Activated CD8-positive, alpha-beta T cell treated with anti-CD3 and anti-CD28 coated beads for 36 hours (primary cell): ENCODE measurements at places on chromosomes 5 and 9. TPM values are rescaled to one million over a fixed set of nuclear protein-coding genes. Genes with fewer than 3 reads are reported as not detected.

- H3K4me3 ChIP-seq, result no peak overlapping the region
- peak; percentile 52 for DNase-seq
- no peak overlapping the region for H3K27ac ChIP-seq
- peaks cover 3% of the 10 kb centered on the region for H3K36me3 ChIP-seq
These were observed 7.2 kb upstream of the ARRDC3 start for GRCh38 chr5:91390268-91390667.

DNA sequence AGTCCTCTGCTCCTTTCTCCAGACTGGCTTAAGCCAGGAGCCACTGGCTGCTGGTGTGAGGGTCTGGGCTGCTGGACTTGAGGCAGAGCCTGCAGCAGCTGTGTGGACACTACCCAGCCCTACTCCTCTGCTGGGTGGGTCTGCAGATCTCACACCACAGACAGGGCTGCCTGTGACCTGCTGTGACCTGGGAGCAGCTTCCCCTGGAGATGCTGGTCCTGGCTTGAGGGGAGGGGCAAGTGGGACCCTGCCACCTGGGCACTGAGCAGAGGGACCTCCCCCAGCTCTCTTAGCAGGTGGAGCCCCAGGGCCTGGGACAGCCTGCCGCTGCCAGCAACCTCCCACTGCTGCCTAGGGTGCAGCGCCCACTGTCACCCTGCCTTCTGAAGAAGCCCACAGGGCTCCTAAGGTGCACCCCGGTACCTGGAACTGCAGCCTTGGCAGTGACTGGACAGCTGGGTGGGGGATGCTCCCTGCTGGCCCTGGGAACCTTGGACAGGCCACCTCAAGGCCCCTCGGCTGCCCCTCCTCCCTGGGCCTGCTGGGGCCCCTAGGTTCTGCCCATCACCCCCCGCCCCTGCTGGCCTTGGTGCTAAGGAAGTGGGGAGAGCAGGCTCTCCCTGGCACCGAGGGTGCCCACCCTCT is 9.1 kb downstream of the CACFD1 start:
- no peak for DNase-seq
- no peaks in the 10 kb centered on the region for H3K27me3 ChIP-seq
- no peaks in the 10 kb centered on the region for H3K4me1 ChIP-seq
- peaks cover 2% of the 10 kb centered on the region for H3K36me3 ChIP-seq
- no peak overlapping the region for H3K27ac ChIP-seq
- no peak overlapping the region for H3K4me3 ChIP-seq

- no peaks in the 10 kb centered on the region for H3K27me3 ChIP-seq
- no peaks in the 10 kb centered on the region for H3K36me3 ChIP-seq
- no peaks in the 10 kb centered on the region for H3K4me1 ChIP-seq
- no peak for DNase-seq
These were observed 1299.8 kb upstream of the WWC1 start for GRCh38 chr5:166991601-166992000.

GRCh38 chr5:31962871-31963307 is 211.2 kb downstream of the GOLPH3 start:
- no peaks in the 10 kb centered on the region for H3K36me3 ChIP-seq
- no peak overlapping the region for H3K4me3 ChIP-seq
- peaks cover 7% of the 10 kb centered on the region for H3K4me1 ChIP-seq
- peak; percentile 6 for DNase-seq

DNA sequence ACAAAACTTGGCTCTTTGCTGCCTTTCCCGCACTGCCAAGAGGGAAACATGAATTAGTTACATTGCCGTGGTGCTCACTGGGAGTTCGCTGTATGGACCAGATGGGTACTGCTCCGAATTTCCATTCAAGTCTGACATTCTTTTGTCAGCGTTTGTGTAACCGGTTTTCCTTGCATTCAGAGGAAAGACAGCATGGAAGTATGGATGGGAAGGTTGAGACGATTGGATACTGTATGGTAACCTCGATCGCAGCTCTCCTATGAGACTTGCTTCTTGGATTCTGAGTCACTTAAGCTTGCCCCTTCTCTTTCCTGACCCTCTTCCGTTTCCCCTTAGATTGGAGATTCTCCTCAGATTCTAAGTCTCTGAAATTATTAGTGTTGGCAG is 625 bp upstream of the UBLCP1 start:
- H3K27me3 ChIP-seq, result no peaks in the 10 kb centered on the region
- peaks cover 30% of the 10 kb centered on the region for H3K36me3 ChIP-seq
- peaks cover 35% of the 10 kb centered on the region for H3K4me1 ChIP-seq
- no peak for DNase-seq

DNA sequence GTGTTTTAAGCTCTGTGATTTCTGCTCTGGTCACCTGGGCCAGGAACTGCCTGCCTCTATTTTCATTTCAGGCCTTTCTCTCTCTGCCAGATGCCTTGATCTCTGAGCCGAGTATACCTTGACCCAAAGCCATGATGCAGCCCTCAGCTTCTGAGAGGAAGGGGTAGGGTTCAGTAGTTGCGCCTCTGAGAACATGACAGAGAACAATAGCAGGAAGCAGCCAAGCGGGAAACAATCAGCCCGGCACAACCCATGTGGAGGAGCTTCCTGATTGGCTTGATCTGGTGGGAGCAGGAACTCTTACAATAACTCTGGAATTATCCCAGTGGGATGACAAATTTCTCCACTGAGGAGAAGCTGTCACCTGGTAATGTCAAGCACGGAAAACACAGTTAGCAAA is 127.4 kb downstream of the PALM2AKAP2 start:
- no peaks in the 10 kb centered on the region for H3K4me1 ChIP-seq
- no peaks in the 10 kb centered on the region for H3K36me3 ChIP-seq
- no peaks in the 10 kb centered on the region for H3K27me3 ChIP-seq
- H3K4me3 ChIP-seq, result no peak overlapping the region
- H3K27ac ChIP-seq, result no peak overlapping the region

- DNase-seq, result no peak
- H3K4me3 ChIP-seq, result no peak overlapping the region
- H3K27me3 ChIP-seq, result no peaks in the 10 kb centered on the region
- no peaks in the 10 kb centered on the region for H3K36me3 ChIP-seq
These were observed 19.2 kb upstream of the TXNDC8 start for GRCh38 chr9:110356639-110357395.

GRCh38 chr5:50738864-50739263 is 72.4 kb downstream of the PARP8 start:
- H3K27ac ChIP-seq, result no peak overlapping the region
- no peak overlapping the region for H3K4me3 ChIP-seq
- peaks cover 54% of the 10 kb centered on the region for H3K4me1 ChIP-seq
- H3K27me3 ChIP-seq, result no peaks in the 10 kb centered on the region

- H3K4me3 ChIP-seq, result no peak overlapping the region
- DNase-seq, result no peak
- H3K36me3 ChIP-seq, result no peaks in the 10 kb centered on the region
- no peaks in the 10 kb centered on the region for H3K27me3 ChIP-seq
- peaks cover 22% of the 10 kb centered on the region for H3K4me1 ChIP-seq
- no peak overlapping the region for H3K27ac ChIP-seq
These were observed 33.0 kb downstream of the VAV2 start for GRCh38 chr9:133959171-133959570.

- peaks cover 18% of the 10 kb centered on the region for H3K36me3 ChIP-seq
- DNase-seq, result no peak
- no peaks in the 10 kb centered on the region for H3K27me3 ChIP-seq
- H3K4me1 ChIP-seq, result peaks cover 5% of the 10 kb centered on the region
These were observed 53.0 kb downstream of the ERGIC1 start for GRCh38 chr5:172886974-172887501.

DNA sequence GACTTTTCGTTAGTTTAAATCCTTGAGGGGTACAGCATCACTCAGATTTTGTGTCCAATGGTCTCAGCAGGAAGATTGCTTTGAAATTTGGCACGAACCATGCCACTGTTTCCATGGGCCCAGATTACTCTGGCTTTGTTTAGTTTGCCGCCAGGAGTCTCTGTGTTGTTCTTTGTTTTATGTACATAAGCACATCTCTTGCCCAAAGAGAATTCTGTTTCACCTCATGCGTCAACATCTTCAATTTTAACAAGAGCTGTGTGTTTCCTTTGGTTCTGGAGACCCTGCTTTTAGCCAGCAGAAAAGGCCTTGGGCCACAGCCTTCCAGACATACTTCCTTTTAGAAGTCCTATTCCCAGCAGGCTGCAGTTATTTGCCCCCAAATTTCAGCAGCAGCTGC is 62.4 kb downstream of the TNPO1 start:
- no peak overlapping the region for H3K4me3 ChIP-seq
- H3K27me3 ChIP-seq, result no peaks in the 10 kb centered on the region
- peaks cover 9% of the 10 kb centered on the region for H3K4me1 ChIP-seq
- peaks cover 41% of the 10 kb centered on the region for H3K36me3 ChIP-seq
- DNase-seq, result no peak
- no peak overlapping the region for H3K27ac ChIP-seq

DNA sequence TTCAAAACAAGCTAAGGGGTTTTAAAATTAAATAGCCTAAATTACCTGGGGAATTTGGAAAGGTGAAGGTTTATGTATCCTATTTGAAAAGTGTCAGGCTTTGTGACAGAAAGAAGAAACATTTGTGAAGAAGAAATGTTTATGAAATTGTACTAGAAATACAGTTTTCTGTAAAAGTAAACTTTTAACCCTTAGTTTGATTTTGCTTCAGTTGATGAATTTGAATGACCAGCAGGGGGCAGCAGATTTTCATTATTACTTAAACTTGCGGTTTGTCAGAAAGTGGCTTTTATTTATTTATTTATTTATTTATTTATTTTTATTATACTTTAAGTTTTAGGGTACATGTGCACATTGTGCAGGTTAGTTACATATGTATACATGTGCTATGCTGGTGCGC is 58.1 kb downstream of the NNT start:
- peak; percentile 44 for DNase-seq
- no peaks in the 10 kb centered on the region for H3K27me3 ChIP-seq
- no peak overlapping the region for H3K27ac ChIP-seq
- no peaks in the 10 kb centered on the region for H3K4me1 ChIP-seq

DNA sequence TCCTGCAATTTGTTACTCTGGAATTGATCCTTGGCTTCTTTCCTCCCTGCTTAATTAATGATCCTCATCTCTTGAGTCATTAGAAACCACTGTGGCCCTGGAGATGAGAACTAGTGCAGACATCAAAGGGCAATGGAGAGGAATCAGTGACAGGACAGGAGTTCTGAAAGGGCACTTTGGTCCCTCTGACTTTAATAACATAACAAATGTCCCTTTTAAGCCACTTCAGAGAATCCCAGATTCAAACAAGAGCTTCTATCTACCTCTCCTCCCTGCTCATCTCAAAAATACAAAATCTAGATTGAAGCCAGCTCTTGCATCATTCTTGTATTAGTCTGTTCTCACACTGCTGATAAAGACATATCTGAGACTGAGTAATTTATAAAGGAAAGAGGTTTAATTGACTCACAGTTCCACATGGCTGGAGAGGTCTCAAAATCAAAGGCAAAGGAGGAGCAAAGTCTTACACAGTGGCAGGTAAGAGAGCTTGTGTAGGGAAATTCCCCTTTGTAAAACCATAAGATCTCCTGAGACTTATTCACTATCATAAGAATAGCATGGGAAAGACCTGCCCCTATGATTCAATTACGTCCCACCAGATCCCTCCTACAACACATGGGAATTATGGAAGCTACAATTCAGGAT is 139.1 kb downstream of the PLPPR1 start:
- no peak overlapping the region for H3K27ac ChIP-seq
- no peaks in the 10 kb centered on the region for H3K4me1 ChIP-seq
- DNase-seq, result no peak

- peaks cover 4% of the 10 kb centered on the region for H3K4me1 ChIP-seq
- no peaks in the 10 kb centered on the region for H3K27me3 ChIP-seq
- no peak overlapping the region for H3K4me3 ChIP-seq
- no peak overlapping the region for H3K27ac ChIP-seq
These were observed 22.1 kb downstream of the MRRF start for GRCh38 chr9:122286764-122287163.

- no peak overlapping the region for H3K27ac ChIP-seq
- no peak overlapping the region for H3K4me3 ChIP-seq
- H3K4me1 ChIP-seq, result peaks cover 23% of the 10 kb centered on the region
- DNase-seq, result no peak
- no peaks in the 10 kb centered on the region for H3K36me3 ChIP-seq
- no peaks in the 10 kb centered on the region for H3K27me3 ChIP-seq
These were observed 45.3 kb upstream of the TRAF1 start for GRCh38 chr9:120971938-120972337.

- H3K4me1 ChIP-seq, result peaks cover 8% of the 10 kb centered on the region
- DNase-seq, result no peak
- peaks cover 12% of the 10 kb centered on the region for H3K36me3 ChIP-seq
- H3K4me3 ChIP-seq, result no peak overlapping the region
- H3K27me3 ChIP-seq, result peaks cover 2% of the 10 kb centered on the region
These were observed 48.1 kb downstream of the TENT4A start for GRCh38 chr5:6761333-6761732.

DNA sequence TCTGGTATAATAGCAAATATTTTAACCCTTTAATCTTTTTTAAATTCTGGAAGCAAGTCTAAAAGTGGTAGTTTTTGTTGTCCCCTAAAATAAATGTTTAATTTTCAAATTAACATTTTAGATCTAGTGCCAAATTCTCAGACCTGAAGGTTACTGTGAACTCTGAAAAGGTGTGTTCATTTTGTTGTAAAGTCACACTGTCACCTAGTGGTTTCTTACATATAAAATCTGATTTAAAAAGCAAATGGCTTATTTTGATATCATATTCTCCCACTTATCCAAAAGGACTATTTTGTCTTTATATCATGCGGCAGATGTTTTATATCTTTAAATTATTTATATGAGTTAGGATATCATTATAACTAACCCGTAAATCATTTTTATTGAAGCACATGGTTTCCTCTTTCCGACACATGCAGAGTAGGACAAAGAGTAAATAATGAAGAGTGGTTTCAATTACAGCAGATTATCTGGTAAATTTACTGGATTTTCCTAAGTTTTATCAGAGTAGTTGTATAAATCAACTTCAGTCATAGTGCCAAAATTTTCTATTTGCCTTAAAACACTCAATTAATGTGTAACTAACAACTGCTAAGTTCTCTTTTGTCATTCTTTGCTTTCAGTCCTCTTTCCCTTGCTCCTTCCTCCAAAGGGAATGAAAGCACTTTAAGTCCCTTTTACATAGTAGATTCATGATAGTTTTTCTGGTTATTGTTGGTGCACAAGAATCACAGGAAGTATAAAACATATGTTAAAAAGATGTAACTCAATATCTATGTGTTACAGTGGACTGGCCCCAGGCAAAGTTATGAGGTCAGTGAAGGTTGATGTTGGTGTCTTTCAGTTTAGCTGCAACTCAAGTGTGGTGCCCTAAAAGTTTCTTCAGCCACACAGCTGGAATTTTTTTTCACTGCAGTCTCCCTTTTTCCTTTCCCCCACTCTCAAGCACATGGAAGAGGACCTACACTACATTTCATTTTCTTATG is 189.6 kb downstream of the COX7C start:
- H3K27ac ChIP-seq, result no peak overlapping the region
- H3K4me1 ChIP-seq, result no peaks in the 10 kb centered on the region
- peaks cover 2% of the 10 kb centered on the region for H3K27me3 ChIP-seq
- no peak overlapping the region for H3K4me3 ChIP-seq
- no peak for DNase-seq
- H3K36me3 ChIP-seq, result no peaks in the 10 kb centered on the region

GRCh38 chr9:5951686-5952211 is 61.1 kb downstream of the MLANA start:
- no peak for DNase-seq
- no peaks in the 10 kb centered on the region for H3K27me3 ChIP-seq
- no peak overlapping the region for H3K27ac ChIP-seq
- no peaks in the 10 kb centered on the region for H3K36me3 ChIP-seq
- H3K4me1 ChIP-seq, result peaks cover 21% of the 10 kb centered on the region

The MIER3 gene
- 12.8 TPM for total RNA-seq

The CCL28 gene
- total RNA-seq, result 15.0 TPM

The SHISAL2B gene
- total RNA-seq, result not detected

The NXNL2 gene
- not detected for total RNA-seq

The RAB3C gene
- total RNA-seq, result not detected

The DNLZ gene
- 17.4 TPM for total RNA-seq

The ADAMTS16 gene
- total RNA-seq, result not detected

The ABO gene
- not detected for total RNA-seq

The ATP10B gene
- total RNA-seq, result not detected

The CEL gene
- 3.0 TPM for total RNA-seq

The PROP1 gene
- total RNA-seq, result not detected

The PCDHB4 gene
- total RNA-seq, result not detected

The RGS7BP gene
- total RNA-seq, result not detected

The BAAT gene
- total RNA-seq, result not detected

The FAXDC2 gene
- total RNA-seq, result not detected
